Activated CD4-positive, alpha-beta T cell treated with anti-CD3 and anti-CD28 coated beads, Interleukin-2, amount 10 ng/mL, durations not matched to agents 24 days and 14 days (primary cell): ENCODE measurements at places on chromosomes 13 and 19.

DNA sequence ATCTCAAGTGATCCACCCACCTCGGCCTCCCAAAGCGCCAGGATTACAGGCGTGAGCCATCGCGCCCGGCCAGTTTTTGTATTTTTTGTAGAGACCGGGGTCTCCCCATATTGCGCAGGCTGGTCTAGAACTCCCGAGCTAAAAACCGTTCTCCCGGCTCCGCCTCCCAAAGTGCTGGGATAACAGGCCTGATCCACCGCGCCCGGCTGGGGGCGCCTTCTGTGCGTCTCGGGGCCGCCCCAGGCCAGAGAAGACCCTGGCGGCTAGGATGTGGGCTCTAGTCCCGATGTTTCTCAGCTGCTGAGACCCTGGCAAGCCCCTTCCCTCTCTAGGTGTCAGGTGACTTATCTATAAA is 3.6 kb downstream of the ARHGAP45 start:
- DNase-seq, result no peak
- no peak overlapping the region for H3K27ac ChIP-seq
- H3K4me1 ChIP-seq, result peaks cover 35% of the 10 kb centered on the region

DNA sequence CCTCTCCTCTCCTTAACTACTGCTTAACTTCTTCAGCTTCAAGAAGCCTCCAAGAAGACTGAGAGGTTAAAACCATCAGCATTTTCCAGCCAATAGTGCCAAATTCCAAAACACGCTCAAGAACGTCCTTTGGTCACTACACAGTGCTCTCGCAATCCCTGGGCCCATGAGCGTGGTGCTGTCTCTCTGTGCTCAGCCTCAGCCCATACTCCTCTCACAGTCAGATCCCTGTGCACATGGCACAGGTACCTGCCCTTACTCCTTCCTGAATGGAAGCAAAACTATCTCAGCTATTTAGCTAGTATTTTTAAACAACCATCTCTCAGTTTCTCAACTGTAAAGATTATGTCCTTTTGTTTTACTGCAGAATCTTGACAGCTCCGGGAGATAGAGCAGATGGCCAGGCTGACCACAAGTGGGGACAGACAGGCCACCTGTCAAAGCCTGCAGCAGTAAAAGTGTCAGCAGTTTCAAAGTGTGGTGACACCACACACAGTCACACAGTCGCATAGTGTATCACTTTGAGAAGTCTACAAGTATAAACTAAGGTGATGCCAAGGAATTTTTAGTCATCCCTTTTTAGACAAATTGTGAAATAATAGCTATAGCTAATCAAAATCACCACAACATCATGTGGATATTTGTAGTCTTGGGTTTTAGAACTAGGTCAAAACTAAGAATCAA is 35.7 kb downstream of the DZIP1 start:
- no peaks in the 10 kb centered on the region for H3K36me3 ChIP-seq
- no peak for DNase-seq
- no peak overlapping the region for H3K4me3 ChIP-seq

GRCh38 chr19:13902993-13903555 is 2.8 kb downstream of the BRME1 start:
- no peak overlapping the region for H3K4me3 ChIP-seq
- H3K36me3 ChIP-seq, result peaks cover 1% of the 10 kb centered on the region
- no peak overlapping the region for H3K27ac ChIP-seq
- peak; percentile 75 for DNase-seq
- peaks cover 15% of the 10 kb centered on the region for H3K4me1 ChIP-seq

GRCh38 chr19:18529782-18530181 is 7.9 kb upstream of the ELL start:
- H3K4me1 ChIP-seq, result no peaks in the 10 kb centered on the region
- peaks cover 14% of the 10 kb centered on the region for H3K36me3 ChIP-seq
- no peak for DNase-seq
- no peaks in the 10 kb centered on the region for H3K27me3 ChIP-seq

GRCh38 chr13:109840201-109840892 is 54.0 kb upstream of the IRS2 start:
- DNase-seq, result no peak
- no peaks in the 10 kb centered on the region for H3K36me3 ChIP-seq
- no peak overlapping the region for H3K27ac ChIP-seq

GRCh38 chr19:46932346-46932745 is 71.5 kb downstream of the ARHGAP35 start:
- peaks cover 36% of the 10 kb centered on the region for H3K4me1 ChIP-seq
- peaks cover 3% of the 10 kb centered on the region for H3K36me3 ChIP-seq
- no peak overlapping the region for H3K4me3 ChIP-seq
- no peak overlapping the region for H3K27ac ChIP-seq
- no peaks in the 10 kb centered on the region for H3K27me3 ChIP-seq

- H3K36me3 ChIP-seq, result no peaks in the 10 kb centered on the region
- no peaks in the 10 kb centered on the region for H3K4me1 ChIP-seq
- no peaks in the 10 kb centered on the region for H3K27me3 ChIP-seq
- DNase-seq, result no peak
- H3K4me3 ChIP-seq, result no peak overlapping the region
These were observed 448.2 kb downstream of the LIG4 start for GRCh38 chr13:107767119-107767518.
